ENCODE measurements at places on chromosomes 16 and 17. TPM values are rescaled to one million over a fixed set of nuclear protein-coding genes. Genes with fewer than 3 reads are reported as not detected.
A peak's percentile ranks its signal among the peaks of the same experiment; 100 is the strongest.

Gene KRTAP16-1
- total RNA-seq: not detected

Gene NPIPA8
- 0.34 TPM for total RNA-seq

DNA sequence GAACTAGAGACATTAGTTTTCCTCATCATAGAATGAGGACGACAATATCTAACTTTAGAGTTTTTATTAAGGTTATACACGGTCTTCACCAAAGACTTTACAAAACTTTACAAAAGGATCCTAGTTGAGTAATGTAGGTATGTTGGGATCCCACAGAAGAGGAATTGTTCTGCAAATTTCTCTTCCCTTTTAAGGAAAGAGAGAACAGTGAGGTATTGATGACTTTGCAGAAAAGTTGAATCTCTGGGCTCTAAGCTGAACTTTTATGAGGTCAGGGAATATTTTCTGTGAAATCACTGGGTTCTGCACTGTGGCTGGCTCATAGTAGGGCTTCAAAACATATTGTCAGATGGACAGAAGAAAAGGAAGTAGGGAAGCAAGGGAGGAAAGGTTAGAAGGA, 89.8 kb upstream of the PIRT start:
- H3K27ac ChIP-seq: no peak overlapping the region
- H3K4me1 ChIP-seq: peaks cover 18% of the 10 kb centered on the region
- no peaks in the 10 kb centered on the region for H3K36me3 ChIP-seq
- H3K27me3 ChIP-seq: peaks cover 15% of the 10 kb centered on the region
- no peak overlapping the region for H3K4me3 ChIP-seq

Gene HIRIP3
- 11.4 TPM for total RNA-seq

Gene NOTUM
- total RNA-seq: 0.60 TPM

GRCh38 chr16:75420987-75421819, 12.1 kb downstream of the CFDP1 start:
- peaks cover 17% of the 10 kb centered on the region for H3K4me1 ChIP-seq
- peak overlapping the region; percentile 67 for H3K27ac ChIP-seq
- H3K4me3 ChIP-seq: no peak overlapping the region
- H3K36me3 ChIP-seq: no peaks in the 10 kb centered on the region
- peak; percentile 27 for DNase-seq

Gene MT1M
- not detected for total RNA-seq

GRCh38 chr17:30151471-30151870, 34.9 kb downstream of the NSRP1 start:
- no peak overlapping the region for H3K4me3 ChIP-seq
- H3K4me1 ChIP-seq: no peaks in the 10 kb centered on the region
- no peaks in the 10 kb centered on the region for H3K27me3 ChIP-seq

DNA sequence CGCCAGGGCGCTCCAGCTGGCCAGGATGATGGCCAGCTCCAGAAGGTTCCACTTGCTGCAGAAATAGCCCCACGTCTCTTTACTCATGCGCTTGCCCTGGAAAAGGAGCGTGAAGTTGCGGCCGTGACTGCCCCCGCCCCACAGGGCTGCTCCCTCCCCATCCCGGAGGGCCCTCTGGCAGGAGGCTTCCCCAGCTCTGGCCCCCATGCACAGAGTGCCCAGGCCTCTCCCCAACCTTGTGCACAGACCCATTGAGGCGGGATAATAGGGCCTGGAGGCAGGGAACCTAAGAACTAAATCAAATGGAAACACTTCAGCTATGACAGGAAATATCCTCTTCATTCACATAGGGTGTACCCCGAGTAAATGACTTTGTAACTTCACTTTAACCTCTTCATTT, 21.2 kb upstream of the GCSH start:
- no peaks in the 10 kb centered on the region for H3K36me3 ChIP-seq
- H3K27me3 ChIP-seq: peaks cover 6% of the 10 kb centered on the region
- DNase-seq: no peak
- H3K27ac ChIP-seq: no peak overlapping the region

Gene KRTAP4-9
- total RNA-seq: not detected

Gene ZNF423
- total RNA-seq: 47.7 TPM

DNA sequence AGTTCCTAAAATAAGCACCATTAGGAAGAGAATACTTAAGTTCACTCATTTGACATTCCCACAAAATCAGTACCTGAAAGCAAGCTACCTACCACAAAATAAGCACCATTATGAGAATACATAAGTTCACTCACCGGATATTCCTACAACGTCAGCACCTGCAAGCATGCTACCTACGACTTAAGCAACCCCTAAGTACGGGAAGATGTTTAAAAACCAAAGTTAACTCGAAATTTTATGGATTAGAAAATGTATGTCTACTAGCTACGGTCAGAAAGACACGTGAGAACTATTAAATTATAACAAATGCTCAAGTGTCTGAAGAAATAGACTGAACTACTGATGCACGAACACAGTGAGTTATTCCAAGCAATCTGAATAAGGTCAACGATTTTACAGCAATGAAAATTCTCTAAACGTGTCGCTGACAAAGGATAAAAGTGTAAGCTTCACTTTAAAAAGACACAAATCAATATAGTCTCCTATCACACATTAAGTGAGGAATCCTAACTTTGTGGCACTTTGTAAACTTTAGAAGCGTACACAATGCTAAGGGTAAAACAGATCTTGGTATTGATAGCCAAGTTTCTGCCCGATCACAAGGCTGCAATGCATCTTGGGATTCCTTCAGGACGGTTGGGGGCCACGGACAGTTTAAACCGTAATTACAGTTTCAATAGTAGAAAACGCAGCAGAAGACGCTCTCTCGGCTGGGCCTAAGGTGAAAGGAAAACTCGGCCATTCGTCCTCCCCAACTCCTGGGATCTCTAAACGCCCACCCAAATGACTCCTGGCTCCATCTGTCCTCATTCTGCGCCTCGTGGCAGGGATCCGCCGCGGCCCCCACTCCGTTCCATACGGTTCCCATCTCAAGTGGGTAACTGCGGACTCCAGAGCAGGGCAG, 1.3 kb downstream of the GSPT1 start:
- H3K27me3 ChIP-seq: no peaks in the 10 kb centered on the region
- DNase-seq: no peak
- peaks cover 3% of the 10 kb centered on the region for H3K36me3 ChIP-seq
- peaks cover 36% of the 10 kb centered on the region for H3K4me1 ChIP-seq

DNA sequence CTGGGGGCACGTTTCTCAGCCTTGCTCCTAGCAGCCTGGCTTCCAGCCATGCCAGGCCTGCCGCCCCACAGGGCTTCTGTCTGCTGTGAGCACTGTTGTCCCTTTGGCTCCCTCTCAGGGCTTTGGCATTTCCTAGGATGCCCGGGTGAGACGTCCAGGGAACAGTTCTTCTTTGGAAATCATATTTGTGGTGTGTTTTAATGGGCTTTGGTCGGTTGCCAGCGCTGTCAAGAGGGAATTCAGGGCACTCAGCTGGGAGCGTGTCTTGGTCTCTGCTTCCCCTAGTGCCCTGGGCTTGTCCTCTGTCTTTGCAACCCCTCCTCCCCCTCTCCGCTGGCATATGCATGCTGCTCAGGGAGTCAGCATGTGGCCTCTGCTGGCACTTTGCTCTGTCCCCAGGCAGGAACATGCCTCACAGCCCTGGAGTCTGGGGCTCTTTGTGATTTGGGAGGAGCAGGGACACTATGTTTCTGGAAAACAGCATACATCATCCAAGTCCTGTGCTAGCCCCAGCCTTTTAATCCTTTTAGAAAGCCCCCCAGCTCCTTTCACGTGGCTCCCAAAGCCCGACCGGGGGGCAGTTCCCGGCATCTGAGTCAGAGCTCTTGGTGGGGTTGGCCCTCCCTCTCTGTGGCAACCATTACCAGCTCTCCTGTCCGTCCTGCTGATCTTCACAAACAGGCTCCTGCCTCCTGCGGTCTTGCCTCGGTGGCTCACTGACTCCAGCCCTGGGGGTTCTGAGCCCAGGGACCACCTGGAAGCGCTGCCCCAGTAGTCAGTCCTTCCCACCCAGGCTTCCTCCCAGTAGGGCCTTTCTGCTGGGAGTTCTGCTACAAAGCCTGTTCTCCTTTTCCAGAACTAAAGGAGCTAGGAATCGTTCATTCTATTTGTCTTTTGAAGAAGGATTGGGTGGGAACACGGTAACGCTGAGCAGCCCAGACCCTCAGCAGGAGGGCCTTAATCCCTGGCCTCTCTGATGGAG, 26.7 kb downstream of the SAP30BP start:
- peaks cover 10% of the 10 kb centered on the region for H3K4me1 ChIP-seq
- no peaks in the 10 kb centered on the region for H3K27me3 ChIP-seq
- no peak for DNase-seq
- H3K4me3 ChIP-seq: no peak overlapping the region

GRCh38 chr17:79843816-79844800, 4.9 kb upstream of the CBX4 start:
- no peaks in the 10 kb centered on the region for H3K36me3 ChIP-seq
- DNase-seq: peak; percentile 46

DNA sequence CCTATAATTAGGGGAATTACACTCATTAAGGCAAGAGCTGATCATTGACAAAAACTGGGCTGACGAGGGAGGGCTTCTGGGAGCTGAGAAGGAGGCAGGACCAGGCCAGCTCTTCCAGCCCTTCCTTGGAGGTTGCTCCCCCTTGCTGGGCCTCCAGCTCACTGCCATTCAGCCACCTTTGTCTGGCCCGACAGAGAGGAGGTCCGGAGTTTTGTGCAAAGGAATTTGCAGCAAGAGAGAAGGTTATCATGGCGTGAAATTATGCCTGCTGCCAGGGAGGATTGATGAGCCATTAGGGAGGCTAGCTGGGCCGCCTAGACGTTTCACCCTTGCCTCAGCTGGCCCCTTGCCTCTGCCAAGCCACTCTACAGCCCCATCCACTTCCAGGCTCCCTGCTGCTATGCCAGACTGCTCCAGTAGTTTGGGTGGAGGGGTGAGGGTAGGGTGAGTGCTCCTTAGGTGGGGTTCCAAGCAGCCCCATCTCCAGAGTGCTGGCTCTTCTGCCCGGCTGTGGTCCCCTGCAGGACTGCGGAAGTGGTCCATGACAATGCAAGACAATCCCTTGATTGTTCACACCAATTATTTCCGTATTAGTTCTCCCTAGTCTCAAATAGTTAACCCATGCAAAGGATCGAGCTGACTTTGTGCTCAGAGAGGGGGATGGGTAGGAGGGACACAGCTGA, 17.1 kb upstream of the PHF12 start:
- peak overlapping the region; percentile 23 for H3K4me3 ChIP-seq
- H3K4me1 ChIP-seq: peaks cover 38% of the 10 kb centered on the region
- H3K36me3 ChIP-seq: no peaks in the 10 kb centered on the region

Gene ODF4
- not detected for total RNA-seq

GRCh38 chr17:39925282-39926134, 1.9 kb downstream of the ORMDL3 start:
- DNase-seq: no peak
- H3K4me3 ChIP-seq: peak overlapping the region; percentile 80
- no peaks in the 10 kb centered on the region for H3K27me3 ChIP-seq
- peak overlapping the region; percentile 91 for H3K27ac ChIP-seq

GRCh38 chr17:3630781-3631180, 5.3 kb downstream of the SHPK start:
- H3K4me3 ChIP-seq: no peak overlapping the region
- no peaks in the 10 kb centered on the region for H3K27me3 ChIP-seq
- peaks cover 13% of the 10 kb centered on the region for H3K4me1 ChIP-seq
- DNase-seq: no peak
- H3K27ac ChIP-seq: no peak overlapping the region

GRCh38 chr17:82370471-82371332, 863 bp upstream of the UTS2R start:
- no peak overlapping the region for H3K27ac ChIP-seq
- no peak for DNase-seq
- H3K4me1 ChIP-seq: peaks cover 10% of the 10 kb centered on the region
- peak overlapping the region; percentile 11 for H3K4me3 ChIP-seq
- H3K36me3 ChIP-seq: no peaks in the 10 kb centered on the region

Gene WSCD1
- total RNA-seq: 11.1 TPM

Gene TBC1D28
- total RNA-seq: 0.16 TPM

- H3K36me3 ChIP-seq: no peaks in the 10 kb centered on the region
- no peaks in the 10 kb centered on the region for H3K4me1 ChIP-seq
- no peak for DNase-seq
- no peak overlapping the region for H3K27ac ChIP-seq
- peaks cover 13% of the 10 kb centered on the region for H3K27me3 ChIP-seq
- H3K4me3 ChIP-seq: no peak overlapping the region
Observed at GRCh38 chr16:87895641-87896141, 26.4 kb upstream of the SLC7A5 start.

- H3K4me3 ChIP-seq: no peak overlapping the region
- peaks cover 5% of the 10 kb centered on the region for H3K4me1 ChIP-seq
- no peak overlapping the region for H3K27ac ChIP-seq
- H3K27me3 ChIP-seq: no peaks in the 10 kb centered on the region
Observed at GRCh38 chr17:14352136-14352535, 51.3 kb downstream of the HS3ST3B1 start.

DNA sequence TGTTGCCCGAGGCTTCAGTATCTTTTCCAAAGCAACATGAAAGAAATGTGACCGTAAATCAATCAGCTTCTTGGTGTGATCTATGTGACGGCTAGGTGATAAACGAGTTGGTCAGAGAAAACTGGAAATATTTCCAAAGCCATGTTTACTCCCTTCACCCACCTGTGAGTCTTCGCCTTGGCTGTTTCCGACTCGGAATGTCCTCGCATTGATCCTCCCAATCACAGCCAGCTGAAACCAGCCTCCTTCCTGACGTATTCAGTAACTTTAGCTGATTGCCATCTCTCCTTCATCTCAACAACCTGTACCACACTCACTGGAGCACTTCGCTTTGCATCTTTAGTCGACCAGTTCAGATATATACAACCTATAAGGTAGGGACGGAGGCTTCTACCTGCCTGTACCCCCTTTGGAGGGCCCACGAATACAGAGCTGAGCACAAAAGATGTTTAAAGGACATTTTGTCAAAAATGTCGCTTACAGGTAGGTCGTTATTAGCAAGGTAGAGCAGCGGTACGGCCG, 705 bp downstream of the KRABD2 start:
- H3K27me3 ChIP-seq: no peaks in the 10 kb centered on the region
- H3K36me3 ChIP-seq: peaks cover 28% of the 10 kb centered on the region
- H3K4me1 ChIP-seq: peaks cover 14% of the 10 kb centered on the region
- peak overlapping the region; percentile 80 for H3K4me3 ChIP-seq
- DNase-seq: peak; percentile 36

- H3K4me3 ChIP-seq: no peak overlapping the region
- peaks cover 5% of the 10 kb centered on the region for H3K4me1 ChIP-seq
- no peaks in the 10 kb centered on the region for H3K36me3 ChIP-seq
Observed at GRCh38 chr16:50942143-50942542, 200.3 kb downstream of the CYLD start.

Gene SNAI3
- total RNA-seq: 1.2 TPM

- H3K36me3 ChIP-seq: no peaks in the 10 kb centered on the region
- H3K4me1 ChIP-seq: peaks cover 14% of the 10 kb centered on the region
- DNase-seq: no peak
- H3K4me3 ChIP-seq: no peak overlapping the region
- H3K27me3 ChIP-seq: peaks cover 9% of the 10 kb centered on the region
- H3K27ac ChIP-seq: no peak overlapping the region
Observed at GRCh38 chr17:390025-390424, 37.4 kb upstream of the RPH3AL start.

DNA sequence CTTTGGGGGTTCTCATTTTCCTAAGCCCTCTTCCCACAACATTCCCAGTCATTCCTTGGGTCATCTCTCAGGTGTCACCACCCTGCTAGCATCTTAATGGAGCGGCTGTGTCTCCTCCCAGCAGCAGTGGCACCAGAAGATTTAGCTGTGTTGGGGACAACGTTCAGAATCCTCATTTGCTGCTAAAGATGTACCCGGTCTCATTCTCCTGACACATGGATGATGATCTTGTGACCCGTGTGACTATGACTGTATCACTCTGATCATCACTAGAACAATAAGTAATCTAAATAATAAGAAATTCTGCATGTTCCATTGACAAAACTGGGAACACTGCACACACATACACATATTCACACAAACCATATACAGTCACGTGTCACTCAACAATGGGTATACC, 399.9 kb upstream of the HSBP1 start:
- no peaks in the 10 kb centered on the region for H3K4me1 ChIP-seq
- no peak overlapping the region for H3K4me3 ChIP-seq
